Activated CD4-positive, alpha-beta T cell treated with anti-CD3 and anti-CD28 coated beads for 36 hours (primary cell): ENCODE measurements at places on chromosomes 13 and 19. TPM values are rescaled to one million over a fixed set of nuclear protein-coding genes. Genes with fewer than 3 reads are reported as not detected.

GRCh38 chr19:19062454-19063182 is 1.2 kb upstream of the SLC25A42 start:
- DNase-seq, result peak; percentile 55

DNA sequence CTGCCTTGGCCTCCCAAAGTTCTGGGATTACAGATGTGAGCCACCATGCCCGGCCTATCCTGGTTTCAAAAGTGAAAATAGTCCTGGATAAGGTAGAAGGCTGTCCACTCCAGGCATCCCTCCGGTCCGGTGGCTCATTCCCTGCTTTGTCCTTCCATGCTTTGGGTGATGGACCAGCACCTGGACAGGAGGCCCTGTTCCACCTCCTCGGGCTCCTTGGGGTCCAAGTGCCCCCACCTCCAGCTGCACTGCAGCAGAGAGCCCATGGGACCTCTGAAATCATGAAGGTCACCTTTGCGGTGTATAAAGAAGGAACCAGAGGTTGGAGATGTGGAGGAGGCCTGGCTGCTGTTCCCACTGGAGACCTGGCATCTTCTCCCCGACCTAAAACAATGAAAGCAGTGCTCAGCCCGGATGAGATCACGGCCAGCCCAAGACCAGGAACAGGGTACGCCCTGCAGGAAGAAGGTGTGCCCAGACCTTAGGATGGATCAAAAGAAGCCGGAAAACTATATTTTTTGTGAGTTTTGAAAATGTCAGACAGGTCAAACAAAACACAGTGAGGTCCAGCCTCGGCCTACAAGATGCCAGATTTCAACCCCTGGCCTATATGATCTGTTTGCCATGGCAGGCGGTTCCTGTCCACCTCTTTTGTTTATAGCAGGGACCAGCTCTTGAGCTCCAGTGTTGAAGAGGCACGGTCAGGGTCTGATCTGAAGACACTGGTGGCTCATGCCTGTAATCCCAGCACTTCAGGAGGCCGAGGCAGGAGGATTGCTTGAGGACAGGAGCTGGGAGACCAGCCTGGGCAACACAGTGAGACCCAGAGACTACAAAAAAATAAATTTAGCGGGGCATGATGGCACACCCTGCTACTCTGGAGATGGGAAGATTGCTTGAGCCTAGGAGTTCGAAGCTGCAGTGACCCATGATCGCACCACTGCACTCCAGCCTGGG is 5.8 kb downstream of the LSR start:
- no peak for DNase-seq

GRCh38 chr19:20154636-20155035 is 12.4 kb upstream of the ZNF486 start:
- DNase-seq, result no peak

GRCh38 chr19:30105727-30106126 is 163.7 kb downstream of the URI1 start:
- DNase-seq, result no peak

DNA sequence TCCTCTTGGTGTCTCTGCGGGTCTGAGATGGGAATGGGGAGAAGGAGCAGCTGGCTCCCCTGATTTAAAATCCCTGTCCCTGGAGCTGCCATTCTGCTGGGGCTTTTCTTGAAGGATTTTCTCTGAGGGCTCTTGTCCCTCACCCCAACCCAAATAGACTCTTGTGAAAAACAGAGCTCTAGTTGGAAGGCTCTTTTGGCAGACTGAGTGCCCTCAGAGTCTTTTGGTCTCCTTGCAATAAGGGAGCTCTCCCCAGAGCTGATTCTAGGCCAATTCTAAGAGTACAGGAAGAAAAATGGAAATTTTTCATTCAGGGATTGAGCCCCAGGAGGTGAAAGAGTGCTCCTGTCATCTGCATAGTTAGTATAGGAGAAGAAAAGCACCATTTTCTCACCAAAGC is 238.3 kb downstream of the COG6 start:
- no peak for DNase-seq

DNA sequence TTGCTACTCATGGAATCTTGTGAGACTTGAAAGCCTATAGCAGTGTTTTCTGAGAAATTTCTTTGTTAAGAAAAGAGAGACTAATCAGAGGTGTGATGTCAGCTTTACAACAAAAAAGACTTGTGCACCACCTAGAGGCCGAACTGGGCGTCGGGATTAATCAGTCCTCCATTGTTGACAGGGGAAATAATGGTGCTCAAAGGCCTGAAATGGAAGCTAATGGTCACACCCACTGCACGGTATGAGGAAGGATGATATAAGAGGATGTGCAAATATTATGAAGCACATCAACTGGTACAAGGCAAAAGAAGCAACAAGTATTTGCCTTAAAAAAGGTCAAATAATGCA is 480.2 kb upstream of the MIR17HG start:
- DNase-seq, result peak; percentile 62

OVOL3 gene
- not detected for total RNA-seq

ATP4B gene
- total RNA-seq, result not detected

ZNF729 gene
- not detected for total RNA-seq

AXL gene
- total RNA-seq, result 0.50 TPM

APOE gene
- total RNA-seq, result 0.55 TPM
